EL (cell line): ENCODE measurements at places on chromosomes 11 and 22.

DNA sequence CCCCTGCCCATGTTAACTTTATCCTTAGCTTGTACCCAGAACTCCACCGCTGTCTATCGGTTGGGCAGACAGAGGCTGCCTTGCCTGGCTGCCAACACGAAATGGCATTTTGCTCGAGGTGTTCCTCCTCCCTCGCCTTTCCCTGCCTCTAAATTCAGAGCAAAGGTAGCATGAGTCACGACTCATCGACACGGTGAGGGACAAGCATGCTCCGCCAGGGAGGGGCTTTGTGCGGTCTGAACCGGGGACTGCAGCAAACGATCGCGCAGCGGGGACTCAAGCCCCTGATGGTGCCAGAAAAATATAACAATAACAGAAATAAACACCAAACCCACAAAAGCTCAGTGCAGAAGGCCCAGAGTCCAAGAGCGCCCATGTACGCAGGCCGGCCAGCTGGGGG is 52.3 kb downstream of the RTL6 start:
- no peak for DNase-seq

GRCh38 chr22:46259374-46259773 is 3.8 kb downstream of the PKDREJ start:
- no peak for DNase-seq

DNA sequence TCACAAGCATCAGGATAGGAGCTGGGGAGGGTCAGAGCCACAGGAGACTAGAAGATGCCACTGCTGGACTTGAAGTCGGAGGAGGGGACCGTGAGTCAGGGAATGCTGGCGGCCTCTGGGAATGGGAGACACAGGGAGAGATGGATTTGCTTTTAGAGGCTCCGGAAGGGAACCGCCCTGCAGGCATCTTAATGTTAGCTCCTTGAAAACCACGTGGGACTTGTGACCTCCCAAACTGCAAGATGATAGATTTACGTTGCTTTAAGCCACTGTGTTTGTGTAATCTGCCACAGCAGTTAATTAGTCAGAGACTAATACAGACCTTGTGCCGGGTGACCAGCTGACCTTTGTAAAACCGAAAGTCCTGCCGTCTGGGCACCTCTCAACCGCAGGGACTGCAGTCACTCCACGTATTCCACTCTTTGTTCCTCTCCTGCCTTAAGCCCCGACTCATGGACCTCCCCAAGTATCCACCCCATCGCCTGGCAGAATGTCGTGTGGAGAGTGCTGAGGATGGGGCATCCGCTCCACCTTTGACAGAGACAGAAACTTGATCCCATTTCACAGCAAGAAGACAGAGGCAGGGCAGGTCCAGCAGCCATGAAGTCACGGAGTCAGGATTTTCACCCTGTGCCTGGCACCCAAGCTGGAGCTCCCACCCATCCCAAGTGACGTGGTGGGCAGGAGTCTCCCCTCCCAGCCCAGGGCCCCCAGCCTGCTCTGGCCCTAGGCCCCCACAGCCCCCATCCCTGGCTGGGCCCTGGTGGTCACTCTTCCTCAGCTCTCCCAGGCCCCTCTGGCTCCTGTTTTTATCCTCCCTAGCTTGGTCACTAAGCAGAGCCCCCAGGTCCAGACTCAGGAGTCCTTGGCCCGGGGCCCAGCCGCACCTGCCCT is 19.4 kb upstream of the CTSD start:
- peak; percentile 67 for DNase-seq

GRCh38 chr11:41201156-41201555 is 258.3 kb downstream of the LRRC4C start:
- DNase-seq: peak; percentile 1

DNA sequence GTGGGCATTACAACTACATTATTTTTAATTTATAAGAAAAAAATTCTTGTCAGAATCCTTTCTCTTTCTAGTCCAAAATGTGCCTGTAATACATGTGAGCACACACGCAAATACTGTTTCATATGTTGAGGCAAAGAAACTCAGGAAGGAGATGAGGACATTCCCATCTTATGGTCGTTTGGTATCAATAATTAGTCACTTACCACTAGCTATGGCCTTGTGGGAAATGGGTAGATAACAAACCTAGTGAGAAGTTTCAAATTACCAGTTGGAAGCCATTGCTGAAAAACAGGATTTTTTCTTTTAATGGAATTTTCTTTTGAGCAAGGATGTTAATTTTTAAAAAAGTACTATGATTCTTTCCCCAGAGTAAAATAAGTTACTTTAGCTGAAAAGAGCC is 25.7 kb downstream of the AMOTL1 start:
- peak; percentile 60 for DNase-seq

DNA sequence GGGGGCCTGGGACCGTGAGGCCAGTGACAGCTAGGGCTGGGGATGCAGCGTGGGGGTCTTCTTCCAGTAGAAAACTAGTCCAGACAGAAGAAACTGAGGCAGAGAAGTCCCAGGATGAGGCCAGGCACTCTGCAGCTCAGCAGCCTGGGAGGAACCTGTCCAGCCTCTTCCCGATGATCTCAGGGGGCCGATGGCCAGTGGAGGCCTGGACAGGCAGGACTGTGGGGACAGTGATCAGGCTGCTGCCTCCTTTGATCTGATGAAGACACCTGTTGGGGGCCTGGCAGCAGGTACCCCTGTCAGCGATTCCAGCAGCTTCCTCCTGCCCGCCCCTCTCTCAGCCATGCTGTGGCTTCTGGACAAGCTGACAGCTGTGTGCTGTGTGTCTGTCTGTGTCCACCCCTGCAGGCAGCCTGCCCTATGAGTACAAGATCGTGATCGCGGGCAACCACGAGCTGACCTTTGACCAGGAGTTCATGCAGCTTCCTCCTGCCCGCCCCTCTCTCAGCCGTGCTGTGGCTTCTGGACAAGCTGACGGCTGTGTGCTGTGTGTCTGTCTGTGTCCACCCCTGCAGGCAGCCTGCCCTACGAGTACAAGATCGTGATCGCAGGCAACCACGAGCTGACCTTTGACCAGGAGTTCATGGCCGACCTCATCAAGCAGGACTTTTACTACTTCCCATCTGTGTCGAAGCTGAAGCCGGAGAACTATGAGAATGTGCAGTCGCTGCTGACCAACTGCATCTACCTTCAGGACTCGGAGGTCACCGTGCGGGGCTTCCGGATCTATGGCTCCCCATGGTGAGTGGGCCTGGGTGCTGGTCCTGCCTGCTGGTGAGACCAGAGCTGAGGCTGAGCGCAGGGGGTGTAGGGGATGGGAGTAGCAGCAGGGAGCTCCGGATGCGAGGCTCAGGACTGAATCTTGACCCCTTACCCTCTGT is 62.6 kb downstream of the MPPED1 start:
- no peak for DNase-seq

DNA sequence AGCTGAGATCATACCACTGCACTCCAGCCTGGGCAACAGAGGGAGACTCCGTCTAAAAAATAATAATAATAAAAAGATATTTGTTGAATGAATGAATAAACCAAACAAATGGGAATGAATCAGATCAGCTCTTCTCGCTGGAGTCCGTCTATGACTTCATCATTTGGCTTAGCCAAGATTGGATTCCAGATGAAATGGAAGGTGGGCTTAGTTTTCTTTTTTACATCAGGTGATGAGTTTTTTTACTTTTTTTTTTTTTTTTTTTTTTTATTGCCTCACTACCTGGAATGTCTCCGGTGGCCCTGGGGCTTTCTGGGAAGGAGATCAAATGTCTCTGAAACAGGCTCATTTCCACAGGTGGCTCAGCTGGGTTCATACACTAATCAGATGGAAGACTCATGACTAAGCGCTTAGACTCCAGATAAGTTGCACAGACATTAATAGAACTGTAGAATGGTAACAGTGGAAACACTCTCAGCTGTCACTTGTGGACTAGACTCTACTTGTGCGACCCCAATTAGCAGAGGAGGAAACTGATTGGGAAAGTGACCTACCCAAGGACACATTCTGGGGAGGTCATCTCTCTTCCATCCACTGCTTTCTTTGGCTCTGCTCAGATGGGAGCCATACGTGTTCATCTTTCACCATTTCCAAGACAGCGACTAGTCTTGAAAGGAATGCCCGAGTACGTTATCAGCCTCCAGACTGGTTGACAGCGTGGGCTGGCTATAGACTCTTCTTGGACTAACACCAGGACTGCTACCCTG is 20.5 kb upstream of the RBFOX2 start:
- DNase-seq: peak; percentile 31
